ENCODE measurements at places on chromosomes 7 and 10.
A peak's percentile ranks its signal among the peaks of the same experiment; 100 is the strongest.

DNA sequence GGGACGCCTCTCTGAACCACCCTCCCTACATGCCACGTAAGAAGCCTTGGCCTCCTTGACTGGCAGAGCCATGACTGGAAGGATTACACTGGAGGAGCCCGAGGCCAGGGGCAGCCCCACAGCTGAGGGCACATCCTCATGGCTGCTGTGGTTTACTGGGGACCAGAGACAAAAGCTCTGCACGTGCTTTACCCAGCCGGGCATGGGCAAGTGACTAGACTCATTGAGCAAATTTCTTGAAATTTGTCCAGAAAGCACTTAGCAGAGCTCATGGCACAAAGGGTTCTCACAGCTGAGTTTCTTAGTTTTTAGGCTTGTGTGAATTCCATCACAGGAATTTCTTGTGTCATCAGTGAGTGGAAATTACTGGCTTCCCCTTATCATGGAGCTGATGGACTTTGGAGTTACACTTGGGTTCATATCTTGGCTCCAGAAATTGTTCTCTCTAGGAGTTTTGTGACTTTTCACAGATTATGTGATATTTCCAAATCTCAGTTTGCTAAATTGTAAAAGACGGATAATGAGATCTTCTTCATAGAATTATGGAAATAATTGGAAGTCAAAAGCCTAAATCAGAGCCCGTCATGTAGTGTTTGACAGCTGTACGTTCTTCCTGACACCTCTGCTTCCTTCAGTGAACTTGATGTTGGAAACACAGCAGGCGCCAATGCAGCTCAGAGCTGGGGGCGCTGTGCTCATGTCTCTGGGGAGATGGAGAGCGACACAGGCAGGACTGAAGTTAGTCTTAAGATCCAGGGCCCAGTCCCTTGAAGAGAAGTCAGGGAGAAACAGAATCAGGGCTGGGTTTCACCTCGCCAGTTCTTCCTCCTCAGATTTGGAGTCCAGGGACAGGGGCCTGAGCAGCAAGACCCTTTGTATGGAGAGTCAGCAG is 47.7 kb upstream of the MGAM2 start:
- no peak for DNase-seq

DNA sequence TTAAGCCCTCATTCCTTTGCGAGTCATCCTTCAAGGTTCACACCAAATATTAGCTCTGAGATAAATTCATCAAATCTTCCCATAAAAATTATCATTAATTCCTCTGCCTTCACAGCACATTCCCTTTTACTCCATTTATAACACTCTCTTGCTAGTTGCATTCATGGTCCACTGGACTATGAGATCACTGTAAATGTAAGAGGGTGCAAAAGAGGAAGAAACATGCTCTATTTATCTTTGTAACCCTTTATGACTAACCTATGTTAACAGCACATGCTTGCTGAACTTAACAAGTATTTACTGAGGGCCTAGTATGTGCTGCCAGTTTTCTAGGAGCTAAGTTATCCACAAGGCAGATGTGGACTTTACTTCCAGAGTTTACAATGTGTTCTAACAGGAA is 86.7 kb upstream of the TMEM168 start:
- no peak for DNase-seq

- no peak for DNase-seq
Observed at GRCh38 chr10:69345402-69345801, 67.1 kb downstream of the HK1 start.

DNA sequence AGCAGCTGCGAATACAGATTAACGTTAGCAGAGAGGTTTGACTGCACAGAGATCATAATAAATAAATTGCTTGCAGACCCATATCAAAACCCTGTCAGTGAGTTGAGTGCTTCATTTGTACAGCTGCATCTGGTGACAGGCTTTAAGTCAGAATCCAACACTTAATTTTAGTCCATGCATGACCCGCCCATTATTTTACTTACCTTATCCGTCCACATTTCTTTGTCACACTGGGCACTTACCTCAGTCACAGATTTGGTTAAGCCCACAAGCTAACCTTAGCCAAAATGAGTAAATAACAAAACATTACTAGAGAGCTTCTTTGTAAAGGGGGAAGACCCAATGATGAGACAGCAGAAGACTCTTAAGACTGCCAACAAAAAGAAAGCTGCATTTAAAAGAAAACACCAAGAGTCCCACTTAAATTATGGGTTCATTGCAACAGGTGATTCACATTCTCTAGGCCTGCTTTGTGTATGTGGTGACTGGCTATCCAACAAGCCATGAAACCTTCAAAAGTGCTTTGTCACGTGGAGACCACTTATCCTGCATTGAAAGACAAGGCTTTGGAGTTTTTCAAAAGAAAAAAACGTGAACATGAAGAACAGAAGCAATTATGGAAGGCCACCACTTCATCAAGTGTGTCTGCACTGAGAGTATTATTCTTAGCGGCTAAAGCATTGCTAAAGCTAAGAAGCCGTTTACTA is 32.2 kb downstream of the PHTF2 start:
- DNase-seq: no peak

DNA sequence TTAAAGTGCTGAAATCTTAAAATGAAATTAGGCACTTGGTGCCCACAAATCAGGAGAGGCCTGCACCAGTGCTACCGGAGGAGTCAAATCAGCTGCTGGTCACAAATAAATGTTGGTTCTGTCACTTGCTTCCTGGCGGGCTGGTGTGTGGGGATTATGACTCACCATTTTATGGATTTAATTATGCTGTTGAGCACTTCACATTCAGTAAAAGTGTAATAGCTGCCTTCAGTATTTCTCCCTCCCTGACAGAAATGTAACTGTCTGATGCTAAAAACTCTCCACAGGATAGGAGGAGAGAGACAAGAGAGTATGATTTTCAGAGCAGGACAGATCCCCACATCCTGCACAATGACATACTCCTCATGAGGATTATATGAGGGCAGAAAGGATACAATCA is 186.0 kb downstream of the JAZF1 start:
- DNase-seq: no peak

- no peak for DNase-seq
Observed at GRCh38 chr10:71421075-71421434, 24.3 kb downstream of the CDH23 start.

- no peak for DNase-seq
Observed at GRCh38 chr10:5655121-5655520, 11.3 kb downstream of the ASB13 start.

DNA sequence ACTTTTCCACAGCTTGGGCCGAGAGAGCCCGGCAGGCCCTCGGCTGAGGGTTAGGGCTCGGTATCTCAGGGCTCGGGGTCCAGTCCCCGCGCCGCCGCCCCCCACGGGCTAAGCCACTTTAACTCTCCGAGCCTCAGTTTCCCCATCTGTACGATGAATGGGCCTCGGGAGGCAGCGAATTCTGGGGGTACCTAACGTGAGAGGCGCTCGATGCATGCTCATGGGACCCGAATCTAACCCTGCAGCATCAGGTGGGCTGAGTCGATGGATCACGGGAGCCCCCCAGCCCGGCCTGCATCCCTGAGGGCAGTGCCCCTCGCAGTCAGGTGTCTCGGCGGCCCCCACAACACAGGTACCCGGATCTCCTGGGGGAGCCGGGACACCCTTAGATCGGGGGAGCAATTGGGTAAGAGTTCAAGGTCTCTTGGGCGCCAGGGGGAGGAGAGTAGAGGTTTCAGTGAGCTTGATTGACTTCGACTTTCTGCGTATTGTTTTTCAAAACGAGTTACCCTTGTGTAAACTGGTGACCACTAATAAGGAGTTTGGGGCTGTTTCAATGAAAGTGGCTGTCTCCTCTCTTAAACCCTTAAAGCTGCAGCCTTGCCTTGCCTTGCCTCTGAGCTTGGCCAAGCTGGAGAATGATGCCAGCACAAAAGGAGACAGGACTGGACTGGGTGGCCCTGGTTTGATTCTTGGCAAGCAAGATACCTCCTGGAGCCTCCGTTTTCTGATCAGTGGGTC is 631 bp downstream of the POR start:
- DNase-seq: no peak

DNA sequence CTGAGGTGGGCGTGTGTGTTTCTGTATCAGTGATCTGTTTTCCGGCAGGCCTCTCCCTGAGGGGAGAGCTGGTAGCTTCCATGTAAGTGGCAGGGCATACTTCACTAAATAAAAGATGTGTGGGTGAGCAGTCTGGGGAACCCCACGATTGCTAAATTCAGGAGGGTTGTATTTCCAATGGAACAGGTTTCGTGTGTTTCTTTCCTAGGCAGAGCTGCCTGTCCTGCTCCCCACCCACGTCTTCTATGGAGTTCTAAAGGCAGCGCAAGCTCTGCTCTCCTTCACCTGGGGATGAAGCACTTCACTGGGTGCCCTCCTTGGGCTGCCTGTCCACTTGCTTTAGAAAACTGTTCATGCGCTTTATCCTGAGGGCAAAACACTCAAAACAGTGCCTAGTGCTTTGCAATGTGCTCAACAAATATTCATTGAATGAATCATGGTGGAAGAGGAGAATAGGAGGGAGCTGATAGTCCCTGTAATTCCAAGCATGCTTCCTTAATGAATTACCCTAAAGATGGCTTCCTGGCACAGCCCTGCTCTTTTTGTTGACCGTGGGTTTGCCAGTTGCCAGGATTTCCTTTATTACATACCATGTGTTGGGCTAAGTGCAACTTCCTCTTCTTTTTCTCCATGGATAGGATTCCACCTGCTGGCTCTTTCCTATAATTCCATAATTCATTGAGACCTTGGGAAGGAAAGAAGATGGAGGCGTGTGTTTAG is 50.6 kb upstream of the SRPK2 start:
- peak; percentile 12 for DNase-seq

- no peak for DNase-seq
Observed at GRCh38 chr7:125278318-125278717, 348.7 kb upstream of the POT1 start.

GRCh38 chr10:43676901-43677300 is 28.2 kb upstream of the ZNF32 start:
- no peak for DNase-seq

- no peak for DNase-seq
Observed at GRCh38 chr10:28256776-28257175, 46.1 kb downstream of the MPP7 start.

DNA sequence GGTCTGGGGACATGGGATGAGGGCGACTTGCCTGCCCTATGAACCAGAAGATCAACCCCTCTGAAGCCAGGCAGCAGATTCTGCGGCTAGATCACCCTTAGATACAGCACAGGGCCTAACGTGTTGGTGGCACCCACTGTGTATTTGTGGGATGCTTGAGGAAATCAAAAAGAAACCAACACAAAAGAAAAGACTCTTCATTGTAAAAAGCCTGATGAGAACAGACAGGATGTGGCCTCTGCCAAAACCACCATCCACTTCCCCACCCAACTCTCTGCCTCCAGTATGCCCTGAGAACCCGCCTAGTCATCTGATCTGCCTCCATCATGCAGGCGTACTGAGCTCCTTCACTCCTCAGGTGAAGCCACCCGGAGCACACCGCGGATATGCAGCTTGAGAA is 97.2 kb upstream of the INSYN2A start:
- DNase-seq: no peak

DNA sequence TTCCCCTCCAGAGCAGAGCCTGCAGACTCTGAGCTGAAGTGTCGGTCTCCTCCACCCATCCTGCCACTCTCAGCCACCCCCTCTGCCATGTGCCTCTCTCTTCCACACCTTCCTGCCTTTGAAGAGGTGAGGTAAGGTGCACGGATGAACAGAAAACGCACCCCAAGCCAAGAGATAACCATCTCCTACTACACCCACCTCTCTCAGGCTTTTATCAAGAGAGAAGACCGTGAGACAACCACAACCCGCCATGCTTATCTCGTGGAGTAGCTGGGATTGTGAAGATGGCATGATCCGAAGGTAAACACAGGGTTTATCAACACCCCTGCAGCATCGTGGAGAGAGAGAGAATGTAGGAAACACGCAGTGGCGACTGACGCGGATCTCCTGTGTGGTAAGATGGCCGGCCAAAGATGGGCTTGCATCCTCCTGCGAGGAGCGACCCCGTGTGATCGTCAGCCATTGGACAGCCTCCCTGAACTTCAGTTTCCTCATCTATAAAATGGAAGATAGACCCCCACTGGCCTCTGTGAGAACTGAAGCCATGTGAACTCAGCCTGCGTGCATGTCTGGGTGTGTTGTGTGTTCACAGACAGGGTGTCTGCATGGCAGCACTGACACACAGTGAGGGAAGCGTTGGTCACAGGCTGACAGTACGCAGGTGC is 219.0 kb downstream of the DIP2C start:
- no peak for DNase-seq

- no peak for DNase-seq
Observed at GRCh38 chr7:115635376-115635775, 395.2 kb downstream of the TFEC start.

- peak; percentile 47 for DNase-seq
Observed at GRCh38 chr7:101507791-101508252, 121.3 kb downstream of the MYL10 start.

DNA sequence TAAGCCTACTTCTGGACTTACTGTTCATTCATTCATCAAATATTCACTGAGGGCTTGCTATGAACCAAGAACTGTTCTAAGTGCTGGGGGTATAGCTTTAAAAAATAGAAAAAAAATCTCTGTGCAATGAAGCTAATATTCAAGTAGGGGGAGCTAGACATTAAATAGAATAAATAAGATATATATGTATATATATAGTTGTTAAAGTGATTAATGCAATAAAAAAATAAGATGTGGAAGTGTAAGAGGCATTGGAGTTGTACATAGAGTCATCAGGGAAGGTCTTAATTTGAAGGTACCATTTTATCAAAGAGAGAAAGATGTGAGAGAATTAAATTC is 181.2 kb upstream of the AGR3 start:
- DNase-seq: no peak

DNA sequence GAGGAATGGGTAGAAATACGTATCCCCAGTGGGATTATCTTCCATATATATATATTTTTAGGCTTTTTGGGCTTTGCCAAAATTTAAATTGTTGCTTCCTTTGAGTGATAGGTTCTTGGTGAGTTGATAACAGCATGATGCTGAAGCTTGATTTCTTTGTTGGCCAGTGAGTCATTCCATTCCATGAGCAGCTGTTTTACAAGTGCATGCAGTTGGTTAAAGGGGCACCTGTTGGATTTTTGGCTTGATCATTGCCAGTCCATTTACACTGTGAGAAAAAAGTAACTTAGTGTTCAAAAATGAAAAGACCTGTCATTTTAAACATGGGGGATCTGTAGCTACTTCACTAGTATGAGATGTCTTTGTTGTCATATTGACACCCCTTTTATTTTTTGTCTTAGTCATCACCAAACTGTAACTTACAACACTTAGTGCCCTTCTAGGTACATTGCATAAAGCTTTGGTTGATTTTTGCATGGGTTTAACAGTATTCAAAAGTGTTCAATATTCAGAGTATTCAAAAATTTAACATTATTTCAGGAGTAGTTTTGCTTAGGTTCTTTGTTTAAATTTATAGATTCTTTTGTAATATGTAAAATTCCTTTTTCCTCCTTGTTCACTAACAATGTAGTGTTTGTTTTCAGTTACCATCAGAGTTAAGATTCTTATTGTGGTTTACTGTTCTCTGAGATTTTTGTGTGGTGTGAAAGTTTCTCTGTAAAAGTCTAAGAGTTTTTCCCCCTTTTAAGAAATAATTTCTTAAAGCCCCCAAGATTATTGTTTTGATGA is 8.8 kb downstream of the AKAP9 start:
- DNase-seq: no peak

- no peak for DNase-seq
Observed at GRCh38 chr7:36736090-36736898, 12.0 kb upstream of the AOAH start.

- DNase-seq: no peak
Observed at GRCh38 chr10:110535958-110536891, 31.3 kb upstream of the SMC3 start.
